ENCODE measurements at places on chromosomes 2 and 18.

DNA sequence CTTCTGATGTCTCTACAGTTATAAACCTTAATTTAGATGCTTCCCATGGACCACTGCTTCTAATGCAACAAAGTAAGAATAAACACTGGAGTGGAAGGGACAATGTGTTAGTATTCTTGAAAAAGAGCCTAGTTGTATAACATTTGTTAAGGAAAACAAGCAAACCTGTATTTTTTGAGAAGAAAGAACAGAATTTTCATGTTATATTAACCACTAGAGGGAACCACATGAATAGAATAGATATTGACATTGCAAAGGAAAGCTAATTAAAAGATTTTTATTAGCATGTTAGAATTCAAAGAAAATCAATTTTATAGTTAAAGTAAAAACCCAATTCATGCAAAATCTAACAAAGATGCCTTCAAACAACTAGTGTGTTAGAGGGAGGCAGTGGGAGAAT is 151.2 kb upstream of the BARD1 start:
- DNase-seq, result no peak

DNA sequence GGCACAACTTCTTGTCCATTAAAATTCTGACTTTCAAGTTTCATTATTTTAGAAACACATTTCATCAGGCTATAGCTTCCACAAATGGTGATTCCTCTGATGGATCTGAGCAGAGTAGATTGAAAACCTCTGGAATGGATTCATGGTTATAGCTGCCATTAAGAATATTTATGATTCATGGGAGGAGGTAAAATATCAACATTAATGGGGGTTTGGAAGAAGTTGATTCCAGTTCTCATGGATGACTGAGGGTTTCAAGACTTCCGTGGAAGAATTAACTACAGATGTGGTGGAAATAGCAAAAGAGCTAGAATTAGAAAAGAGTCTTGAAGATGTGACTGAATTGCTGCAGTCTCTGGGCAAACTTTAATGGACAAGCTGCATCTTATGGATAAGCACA is 797.4 kb downstream of the SUCLG1 start:
- no peak for DNase-seq

- DNase-seq, result no peak
These were observed 366.2 kb downstream of the NUP35 start for GRCh38 chr2:183490489-183490888.

DNA sequence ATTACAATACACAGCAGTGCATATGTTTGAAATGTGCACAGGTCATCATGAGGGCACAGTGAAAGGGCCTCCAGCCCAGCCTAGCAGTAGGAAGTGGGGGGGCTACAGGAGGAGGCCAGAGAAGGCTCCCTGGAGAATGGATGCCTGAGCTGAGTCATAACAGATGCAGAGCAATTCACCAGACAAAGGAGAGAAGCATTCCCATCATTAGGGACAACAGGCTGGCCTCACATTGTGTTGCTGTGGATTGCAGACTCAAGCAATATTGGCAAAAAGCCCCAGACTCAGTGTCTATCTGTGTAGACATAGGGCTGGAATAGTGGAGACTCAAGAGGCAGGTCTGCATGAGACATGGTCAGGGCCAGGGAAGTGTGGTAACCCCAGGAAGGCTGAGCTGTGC is 329.9 kb downstream of the DLGAP1 start:
- DNase-seq, result no peak

DNA sequence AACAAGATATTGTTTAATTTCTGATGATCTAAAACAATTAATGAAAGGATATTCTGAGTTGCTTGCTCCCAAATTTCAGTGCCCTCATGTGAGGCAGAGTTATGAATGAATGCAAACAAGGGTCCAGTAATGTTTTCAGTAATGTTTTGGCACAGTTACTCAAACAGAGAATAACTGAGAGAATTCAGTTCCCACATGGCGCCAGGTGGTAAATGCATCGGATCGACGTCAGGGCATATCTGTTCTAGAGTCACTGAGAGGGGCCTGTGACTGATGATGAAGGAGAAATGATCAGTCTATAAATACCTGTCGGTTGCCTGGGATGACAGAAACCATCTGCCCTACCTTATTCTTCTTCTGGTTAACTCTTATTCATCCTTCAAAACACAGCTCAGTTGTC is 81.4 kb downstream of the KCNS3 start:
- DNase-seq, result no peak

DNA sequence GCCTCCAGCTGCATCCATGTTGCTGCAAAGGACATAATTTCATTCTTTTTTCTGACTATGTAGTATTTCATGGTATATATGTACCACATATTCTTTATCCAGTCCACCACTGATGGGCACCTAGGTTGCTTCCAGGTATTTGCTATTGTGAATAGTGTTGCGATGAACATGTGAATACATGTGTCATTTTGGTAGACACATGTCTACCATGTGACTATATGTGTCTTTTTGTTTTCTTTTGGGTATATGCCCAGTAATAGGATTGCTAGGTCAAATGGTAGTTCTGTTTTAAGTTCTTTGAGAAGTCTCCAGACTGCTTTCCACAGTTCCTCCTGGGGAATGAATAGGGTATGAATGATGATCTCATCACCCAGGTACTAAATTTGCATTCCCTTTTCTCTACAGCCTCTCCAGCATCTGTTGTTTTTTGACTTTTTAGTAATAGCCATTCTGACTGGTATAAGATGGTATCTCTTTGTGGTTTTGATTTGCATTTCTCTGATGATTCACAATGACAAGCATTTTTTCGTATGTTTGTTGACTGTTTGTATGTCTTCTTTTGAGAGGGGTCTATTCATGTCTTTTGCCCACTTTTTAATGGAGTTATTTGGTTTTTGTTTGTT is 35.6 kb upstream of the FEZ2 start:
- DNase-seq, result no peak

GRCh38 chr2:239253264-239253663 is 147.6 kb downstream of the HDAC4 start:
- no peak for DNase-seq

- no peak for DNase-seq
These were observed 24.4 kb upstream of the AGFG1 start for GRCh38 chr2:227447606-227448005.

GRCh38 chr2:225994748-225995405 is 595.4 kb downstream of the NYAP2 start:
- DNase-seq, result no peak
